ENCODE measurements at places on chromosomes 11 and 22. TPM values are rescaled to one million over a fixed set of nuclear protein-coding genes. Genes with fewer than 3 reads are reported as not detected.

DNA sequence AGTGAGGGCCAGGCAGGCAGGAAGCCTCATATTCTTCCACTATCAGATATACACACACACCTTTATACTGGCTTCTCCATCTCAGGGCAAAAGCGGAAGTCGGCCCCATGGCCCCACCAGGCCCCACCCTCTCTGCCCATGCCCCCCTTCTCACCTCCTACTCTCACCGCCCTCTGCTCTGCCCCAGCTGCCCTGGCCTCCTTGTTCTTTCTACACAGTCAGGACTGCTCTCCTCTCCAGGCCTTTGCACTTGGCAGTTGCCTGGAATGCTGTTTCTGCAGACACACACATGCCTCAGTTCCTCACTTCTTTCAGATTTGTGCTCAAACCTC, 25.3 kb downstream of the OTOG start:
- DNase-seq: no peak

DNA sequence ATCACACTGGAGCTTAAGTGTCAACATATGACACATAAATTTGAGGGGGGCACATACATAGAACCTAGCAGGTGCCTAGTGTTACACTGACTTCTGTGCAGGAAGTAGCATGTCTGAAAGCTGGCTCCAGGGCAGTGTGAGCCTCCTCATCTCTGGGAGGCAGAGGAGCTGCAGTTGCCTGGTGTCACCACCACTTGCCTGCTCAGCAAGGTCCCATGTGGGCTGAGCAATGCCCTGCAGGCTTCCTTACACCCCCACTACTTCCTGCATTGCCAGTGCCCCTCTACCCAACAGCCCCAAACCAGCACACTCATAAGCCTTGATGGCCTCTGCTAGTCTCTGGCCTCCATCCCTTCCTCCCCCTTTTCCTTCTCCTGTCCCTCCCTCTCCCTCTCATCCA, 165.8 kb downstream of the BUD13 start:
- peak; percentile 7 for DNase-seq

GRCh38 chr11:72005347-72006260, 6.9 kb downstream of the IL18BP start:
- DNase-seq: no peak

DNA sequence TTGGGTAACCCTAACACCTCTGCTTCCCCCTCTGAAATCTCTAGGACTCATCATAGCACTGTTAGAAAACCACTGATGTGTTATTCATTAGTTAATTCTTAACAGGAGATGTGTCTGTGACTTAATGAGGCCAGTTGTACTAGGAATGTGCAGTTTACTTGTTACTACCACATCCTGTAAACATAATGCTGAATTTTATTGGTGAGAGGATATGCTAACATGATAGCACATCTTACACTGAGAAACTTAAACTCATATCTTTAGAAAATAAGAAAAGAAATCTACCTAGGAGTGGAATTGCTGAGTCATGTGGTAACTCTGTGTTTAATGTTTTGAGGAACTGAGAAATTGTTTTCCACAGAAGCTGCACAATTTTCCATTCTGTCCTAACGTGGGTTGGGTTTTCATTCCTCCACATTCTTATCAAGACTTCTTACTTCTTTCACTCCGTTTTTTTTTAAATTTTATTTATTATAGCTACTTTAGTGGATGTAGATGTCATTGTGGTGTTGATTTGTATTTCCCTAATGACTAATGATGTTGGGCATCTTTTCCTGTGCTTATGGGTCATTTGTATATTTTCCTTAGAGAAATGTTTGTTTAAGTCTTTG, 33.7 kb downstream of the RNF121 start:
- no peak for DNase-seq

- DNase-seq: no peak
Measured at GRCh38 chr11:60098508-60098907, 10.0 kb downstream of the MS4A2 start.

DNA sequence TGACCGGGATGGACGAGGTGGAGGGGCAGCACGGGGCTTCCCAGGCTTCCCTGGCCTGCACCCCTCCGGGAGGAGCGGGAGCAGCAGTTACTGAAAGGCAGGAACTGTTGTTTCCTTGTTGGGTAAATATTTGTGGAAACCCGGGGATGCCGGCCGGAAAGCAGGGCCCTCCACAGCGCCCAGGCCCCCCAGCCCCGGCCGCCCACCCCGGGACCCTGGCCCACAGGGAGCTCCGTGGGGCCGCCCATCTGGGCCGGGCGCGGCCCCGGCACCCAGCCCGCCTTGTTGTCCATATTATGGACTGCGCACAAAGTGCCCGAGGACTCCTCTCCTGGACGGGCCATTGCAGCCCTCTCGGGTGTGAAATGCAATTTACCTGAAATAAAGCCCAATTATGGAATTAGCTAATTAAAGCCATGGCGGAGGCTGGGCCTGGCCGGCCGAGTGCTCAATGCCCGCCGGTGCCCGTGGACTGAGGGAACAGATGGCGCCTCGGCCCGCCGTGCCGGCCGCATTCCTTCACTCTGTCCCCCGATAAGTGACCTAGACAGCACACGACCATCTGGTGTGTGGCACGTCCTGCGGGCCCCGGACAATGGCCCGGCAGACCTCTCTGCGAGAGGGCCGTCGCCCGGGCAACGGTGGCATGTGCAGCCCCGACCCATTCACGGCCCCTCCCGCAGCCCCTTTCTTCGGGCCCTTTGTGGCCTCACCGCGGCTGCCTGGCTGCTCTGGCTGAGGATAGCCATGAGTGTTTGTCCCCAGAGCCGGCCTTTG, 35.4 kb downstream of the CDKN1C start:
- DNase-seq: no peak

GRCh38 chr22:18096823-18097222, 13.8 kb upstream of the TUBA8 start:
- no peak for DNase-seq

DNA sequence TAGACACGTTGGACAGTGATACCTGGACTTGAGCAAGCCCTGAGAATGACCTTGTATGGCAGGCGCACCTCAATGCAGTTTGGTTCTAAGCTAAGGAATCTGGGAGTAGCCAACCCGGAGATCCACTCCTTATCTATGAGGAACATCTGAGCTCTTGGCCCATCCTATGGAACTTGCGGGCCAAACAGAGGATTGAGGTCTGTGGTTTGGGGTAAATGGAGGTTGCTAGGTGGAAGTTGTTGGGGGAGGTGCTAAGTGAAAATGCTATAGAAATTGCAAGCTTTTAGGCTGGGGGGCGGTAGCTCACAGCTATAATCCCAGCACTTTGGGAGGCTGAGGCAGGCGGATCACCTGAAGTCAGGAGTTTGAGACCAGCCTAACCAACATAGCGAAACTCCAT, 8.9 kb downstream of the GDPD5 start:
- no peak for DNase-seq

DNA sequence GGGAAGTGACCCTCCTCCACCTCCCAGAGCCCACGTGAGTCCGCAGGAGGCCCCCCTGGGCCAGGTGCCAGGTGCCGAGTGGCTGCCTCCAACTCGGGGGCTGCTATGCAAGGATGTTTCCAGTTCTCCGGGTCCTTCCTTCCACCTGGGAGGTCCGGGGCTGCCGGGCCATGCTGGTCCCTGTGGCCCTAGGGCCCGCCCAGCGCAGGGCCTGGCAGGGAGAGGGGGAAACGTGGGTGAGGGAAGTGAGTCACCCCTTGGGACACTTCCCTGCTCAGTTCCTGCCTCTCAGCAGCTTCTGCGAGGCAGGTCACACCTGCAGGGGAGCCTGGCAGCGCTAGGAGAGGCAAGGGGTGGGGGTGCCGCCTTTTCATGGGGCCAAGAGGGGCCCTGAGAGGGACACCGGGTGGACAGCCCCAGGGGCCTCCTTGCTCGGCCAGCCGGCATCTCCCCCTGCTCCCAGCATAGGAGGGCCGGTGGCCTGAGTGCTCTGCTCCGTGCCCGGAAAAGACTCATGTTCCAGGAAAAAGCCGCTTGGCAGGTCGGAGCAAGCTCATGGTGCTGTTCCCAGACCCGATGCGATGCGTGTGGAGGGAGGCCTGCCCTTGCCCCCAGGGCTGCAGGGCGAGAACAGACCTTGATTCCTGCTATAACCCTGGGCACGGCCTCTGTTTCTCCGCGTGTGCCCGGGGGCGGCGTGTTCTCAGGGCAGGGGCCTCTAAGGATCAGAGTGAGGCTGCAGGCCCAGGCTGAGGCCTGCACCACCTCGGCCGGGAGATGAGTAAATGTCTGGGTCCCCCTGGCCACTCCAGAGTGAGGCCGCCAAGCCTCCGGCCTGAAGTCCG, 30.3 kb upstream of the WNT7B start:
- DNase-seq: no peak

DNA sequence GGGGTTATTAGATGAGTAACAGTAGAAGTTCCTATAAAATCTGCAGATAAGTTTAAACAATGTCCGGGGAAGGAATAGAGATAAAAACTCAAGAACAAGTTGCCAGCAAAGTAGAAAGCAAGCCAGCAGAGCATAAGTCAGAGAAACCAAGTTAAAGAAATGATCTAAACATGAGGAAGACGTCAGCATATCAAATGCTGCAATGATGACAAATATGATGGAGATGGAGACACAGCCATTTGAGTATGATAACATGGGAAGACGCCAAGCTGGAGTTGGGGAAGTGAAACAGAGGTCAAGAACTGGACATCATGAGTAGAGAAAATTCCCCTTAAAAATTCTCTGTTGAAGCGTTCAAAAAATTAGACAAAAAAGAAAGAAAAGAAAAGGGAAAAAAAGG, 571.5 kb downstream of the CNTN5 start:
- no peak for DNase-seq

DNA sequence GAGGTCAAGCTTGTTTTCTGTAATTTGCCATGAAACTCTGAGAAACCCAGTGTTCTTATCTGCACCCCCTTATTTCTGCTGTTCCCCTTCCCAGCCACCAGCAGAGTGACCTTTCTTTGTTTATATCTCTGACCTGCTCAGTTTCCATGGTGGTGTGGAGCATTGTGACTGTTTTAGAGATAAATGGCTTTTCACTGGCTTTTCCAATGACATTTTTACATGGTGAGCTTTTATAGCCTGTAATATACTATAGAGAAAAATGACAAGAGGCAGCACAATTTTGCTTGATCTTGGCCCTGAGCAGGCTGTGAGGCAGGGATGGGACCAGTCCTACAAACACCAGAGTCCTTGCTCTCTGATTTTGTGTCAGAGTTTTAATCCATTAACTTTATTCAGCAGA, 233.9 kb downstream of the FAT3 start:
- no peak for DNase-seq

DNA sequence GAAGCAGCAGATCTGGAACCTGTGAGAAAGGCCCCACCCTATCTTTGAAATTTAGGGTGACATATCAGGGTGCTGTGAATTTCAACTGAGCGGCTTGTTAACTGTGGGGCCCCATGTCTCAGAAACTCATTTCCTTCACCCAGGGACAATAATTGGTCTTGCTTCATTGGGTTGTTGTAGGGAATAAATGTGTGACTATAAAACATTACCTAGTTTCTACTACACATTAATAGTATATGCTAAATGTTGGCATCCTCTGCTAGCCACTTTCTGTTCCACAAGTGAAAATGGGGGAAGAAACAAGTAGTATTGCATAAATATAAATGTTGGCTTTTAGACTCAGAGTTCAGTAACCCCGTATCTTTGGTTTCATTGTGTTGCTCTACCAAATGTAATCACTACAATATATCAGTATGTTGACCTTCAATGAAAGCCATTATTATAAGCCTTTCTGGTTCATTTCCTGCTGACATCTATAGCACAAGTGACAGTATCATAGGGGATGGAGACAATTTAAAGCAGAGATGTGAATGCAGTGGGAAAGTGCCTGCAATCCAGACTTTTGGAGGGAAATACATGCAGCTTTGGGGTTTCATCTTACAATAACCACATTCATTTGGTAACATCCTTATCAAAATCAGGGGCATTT, 905.5 kb upstream of the RAG2 start:
- DNase-seq: no peak

Gene C11orf86
- total RNA-seq: not detected

Gene EXPH5
- total RNA-seq: 12.8 TPM

Gene CRYBB2
- not detected for total RNA-seq

Gene KLHL35
- total RNA-seq: not detected

Gene HIPK3
- total RNA-seq: 34.9 TPM

Gene TBX10
- 0.15 TPM for total RNA-seq

All from left lobe of liver (tissue), 2 donors.